NCI-H526 treated with DMSO at 0.1 percent for 48 hours (cell line): ENCODE measurements at places on chromosomes 7 and 10.

GRCh38 chr10:95278061-95278988 lies 12.5 kb downstream of the PDLIM1 start:
- no peak for DNase-seq

DNA sequence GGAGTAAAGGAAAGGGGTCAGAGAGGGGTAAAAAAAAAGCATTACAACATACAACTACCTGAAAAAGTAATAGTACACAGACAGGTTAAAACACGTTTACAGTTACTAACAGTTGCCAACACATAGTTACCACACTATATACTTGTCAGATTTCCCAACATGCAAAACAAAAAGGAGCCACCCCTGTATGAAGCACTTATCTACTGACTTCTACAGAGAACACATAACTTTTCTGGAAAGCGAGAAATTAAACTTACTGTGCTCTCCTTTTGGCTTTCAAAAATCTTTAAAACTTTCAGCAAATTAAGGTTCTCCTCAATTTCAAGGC lies 2.1 kb downstream of the ABI1 start:
- DNase-seq = no peak

GRCh38 chr7:157609932-157610640 lies 273.3 kb downstream of the DNAJB6 start:
- DNase-seq = no peak

GRCh38 chr7:27908534-27909165 lies 168.7 kb downstream of the TAX1BP1 start:
- no peak for DNase-seq

DNA sequence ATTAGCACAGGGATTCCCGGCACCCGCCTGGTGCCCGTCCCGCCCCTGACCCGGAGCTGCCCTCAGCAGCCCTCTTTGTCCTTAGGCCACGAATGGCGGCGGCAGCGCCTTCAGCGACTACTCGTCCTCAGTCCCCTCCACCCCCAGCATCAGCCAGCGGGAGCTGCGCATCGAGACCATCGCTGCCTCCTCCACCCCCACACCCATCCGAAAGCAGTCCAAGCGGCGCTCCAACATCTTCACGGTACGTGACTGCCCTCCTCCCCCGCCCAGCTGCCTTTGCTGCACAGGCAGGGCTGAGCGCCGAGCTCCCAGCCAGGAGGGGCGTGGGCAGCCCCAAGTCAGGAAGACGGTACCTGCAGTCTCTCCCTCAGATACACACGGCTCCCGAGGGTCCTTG lies 33.6 kb downstream of the AGAP3 start:
- no peak for DNase-seq

DNA sequence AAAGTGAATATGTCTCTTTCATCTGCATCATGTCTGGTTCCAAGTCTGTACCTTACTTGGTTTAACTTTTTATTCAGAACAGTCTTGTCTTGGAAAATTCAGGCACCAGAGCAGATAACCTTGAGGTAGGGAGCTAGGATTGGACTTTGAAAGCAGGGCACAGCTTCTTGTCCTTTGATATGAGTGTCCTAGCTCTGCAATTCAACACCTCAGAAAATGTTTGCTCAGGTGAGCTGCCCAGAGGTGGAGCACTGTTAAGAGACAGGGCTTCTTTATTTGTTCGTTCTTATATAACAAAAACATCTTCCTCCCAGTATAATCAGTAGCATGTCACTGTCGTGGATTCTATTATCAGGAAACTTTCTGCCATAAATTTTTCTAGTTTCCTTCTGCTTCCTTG lies 118.3 kb downstream of the LRRC4 start:
- peak; percentile 67 for DNase-seq

GRCh38 chr10:14603534-14604102 lies 171.1 kb downstream of the FAM107B start:
- no peak for DNase-seq

DNA sequence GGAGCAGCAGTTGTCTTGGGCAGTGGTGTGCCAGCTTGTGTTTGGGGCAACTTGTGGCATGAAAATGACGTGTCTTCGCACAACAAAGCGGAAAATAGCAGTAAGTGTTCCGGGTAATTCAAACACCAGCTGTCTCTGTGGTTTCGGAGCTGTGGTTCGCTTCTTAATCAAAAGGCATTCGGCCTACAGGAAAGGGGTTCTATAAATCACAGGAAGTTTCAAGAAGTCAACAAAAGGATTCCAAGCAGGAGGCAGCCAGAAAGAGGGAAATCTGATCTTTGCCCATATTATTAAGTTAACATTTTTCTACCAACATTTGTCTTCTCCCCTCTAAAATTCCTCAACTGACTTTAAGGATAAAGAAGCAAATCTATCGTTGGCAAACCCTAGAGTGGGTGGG lies 353.4 kb downstream of the FGFR2 start:
- no peak for DNase-seq

GRCh38 chr7:78529392-78529791 lies 730.8 kb downstream of the PHTF2 start:
- DNase-seq = no peak

DNA sequence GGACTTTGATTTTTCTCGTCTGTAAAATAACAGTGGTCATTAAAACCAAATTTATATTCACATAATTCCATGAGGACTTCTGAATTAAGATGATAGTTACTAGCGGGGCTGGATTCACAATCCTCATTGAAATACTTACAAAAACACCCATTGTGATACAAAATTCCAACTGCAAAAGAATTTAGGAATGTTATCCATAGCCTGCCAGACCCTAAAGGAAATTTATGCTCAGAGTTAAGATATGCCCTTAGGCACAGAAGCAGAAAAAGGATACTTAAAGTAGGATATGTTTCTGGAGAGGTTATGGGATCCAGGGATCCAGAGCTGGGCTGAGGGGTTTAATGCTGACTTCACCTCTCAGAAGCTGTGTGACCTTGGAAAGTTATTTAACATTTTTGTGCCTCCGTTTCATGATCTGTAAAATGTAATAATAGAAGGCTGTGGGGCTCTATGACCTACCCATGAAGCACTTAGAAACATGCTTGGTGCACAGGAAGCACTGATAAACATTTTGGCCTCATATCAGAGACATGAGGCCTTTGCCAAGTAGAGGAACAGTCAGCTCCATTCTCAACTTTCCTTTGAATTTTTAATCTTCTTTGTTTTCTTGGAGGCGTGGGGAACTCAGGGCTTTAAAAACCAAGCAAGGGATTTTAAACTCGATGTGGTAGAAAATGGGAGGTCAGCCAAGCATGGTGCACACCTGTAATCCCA lies 744.7 kb downstream of the KCNMA1 start:
- DNase-seq = no peak

- DNase-seq = no peak
Observed at GRCh38 chr7:1175597-1175966, 15.6 kb upstream of the ZFAND2A start.

DNA sequence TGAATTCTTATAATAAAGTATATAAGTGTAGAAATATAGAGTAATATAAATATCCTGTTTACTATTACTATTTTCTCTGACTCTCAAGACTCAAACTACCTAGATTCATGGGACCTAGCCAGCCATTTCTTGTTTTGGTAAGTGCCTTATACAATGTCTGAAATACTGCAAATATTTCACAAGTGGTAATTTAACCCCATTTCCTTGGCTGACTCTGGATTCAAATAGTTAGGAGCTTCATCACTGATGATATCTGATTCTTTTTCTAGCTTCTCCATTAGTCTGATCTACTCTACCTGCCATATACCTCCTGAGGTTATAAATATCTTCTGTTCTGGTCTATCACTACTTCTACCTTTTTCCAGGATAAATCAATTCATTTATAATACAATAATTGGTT lies 6.4 kb upstream of the RALA start:
- DNase-seq = no peak

DNA sequence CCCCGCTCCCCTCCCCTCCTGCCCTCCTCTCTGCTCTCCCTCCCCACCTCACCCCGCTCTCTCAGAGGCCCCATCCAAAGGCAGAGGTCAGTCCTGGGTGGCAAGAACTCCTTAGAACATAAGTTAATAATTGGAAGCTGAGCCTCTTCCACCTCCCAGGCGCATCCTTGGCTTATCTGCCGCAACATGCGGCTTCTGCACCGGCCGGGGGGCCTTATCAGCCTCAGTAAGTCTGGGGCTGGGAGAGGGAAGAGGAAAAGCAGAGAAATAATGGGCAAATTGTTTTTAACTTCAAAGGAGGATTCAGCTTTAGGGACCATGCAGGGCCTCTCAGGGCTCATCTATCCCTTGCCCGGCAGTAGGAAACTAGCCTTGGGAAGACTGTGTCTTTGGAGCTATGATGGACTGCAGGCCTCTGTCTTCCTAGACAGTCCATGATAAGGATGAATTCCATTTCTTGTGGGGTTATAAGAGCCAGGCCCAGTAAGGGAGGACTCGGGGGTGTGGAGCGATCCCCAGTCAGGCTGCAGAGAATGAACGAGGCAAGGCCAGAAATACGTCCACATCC lies 411.6 kb downstream of the PLXNA4 start:
- no peak for DNase-seq

GRCh38 chr10:119893074-119893473 lies 544 bp downstream of the SEC23IP start:
- DNase-seq = no peak

DNA sequence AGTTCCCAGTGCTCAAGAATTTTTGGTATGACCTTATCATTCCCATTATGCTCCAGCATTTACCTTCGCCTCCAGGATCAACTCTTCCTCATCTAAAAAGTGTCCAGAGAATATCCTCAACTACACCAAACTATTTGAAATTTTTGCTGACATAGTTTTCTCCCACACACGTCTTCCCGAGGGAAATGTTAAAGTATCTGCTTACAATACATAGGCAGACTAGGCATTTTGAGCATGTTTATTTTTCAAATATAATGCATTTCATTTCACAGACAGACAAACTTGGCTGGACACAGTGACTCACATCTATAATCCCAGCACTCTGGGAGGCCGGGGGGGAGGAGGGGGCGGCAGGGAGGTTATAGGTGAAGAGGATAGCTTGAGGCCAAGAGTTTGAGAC lies 177.1 kb upstream of the TRIM24 start:
- DNase-seq = no peak

GRCh38 chr7:154409703-154410311 lies 357.6 kb downstream of the DPP6 start:
- DNase-seq = no peak

DNA sequence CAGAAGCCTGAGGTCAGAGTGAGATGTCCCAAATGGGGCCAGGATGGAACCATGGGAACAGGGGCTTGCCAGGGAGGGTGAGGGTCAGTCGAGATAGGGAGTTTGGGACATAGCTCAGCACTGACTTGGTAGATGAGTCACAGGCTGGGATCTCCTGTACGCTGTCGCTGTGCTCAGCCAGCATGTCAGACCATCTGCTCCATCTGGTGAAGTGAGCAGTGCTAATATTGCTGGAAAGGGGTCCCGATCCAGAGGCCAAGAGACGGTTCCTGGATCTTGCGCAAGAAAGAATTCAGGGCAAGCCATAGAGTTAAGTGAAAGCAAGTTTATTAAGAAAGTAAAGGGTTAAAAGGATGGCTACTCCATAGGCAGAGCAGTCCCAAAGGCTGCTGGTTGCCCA lies 505.6 kb downstream of the GALNT17 start:
- DNase-seq = no peak

DNA sequence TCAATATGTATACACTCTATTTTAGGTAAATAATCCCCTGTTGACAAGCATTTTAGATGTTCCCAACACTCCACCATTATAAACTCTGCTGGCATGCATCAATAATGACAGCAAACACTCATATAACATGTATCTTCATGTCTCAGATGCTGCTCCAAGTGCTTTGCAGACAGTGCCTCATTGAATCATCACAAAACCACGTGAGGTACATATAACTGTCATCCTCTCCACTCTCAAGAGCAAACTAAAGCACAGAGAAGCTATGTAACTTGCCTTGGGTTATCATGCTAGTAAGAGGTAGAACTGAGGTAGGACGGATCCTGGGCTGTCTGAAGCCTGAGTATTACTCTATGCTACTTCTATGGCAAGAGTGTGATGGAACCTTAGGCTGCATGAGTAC lies 72.5 kb upstream of the GSDME start:
- no peak for DNase-seq

DNA sequence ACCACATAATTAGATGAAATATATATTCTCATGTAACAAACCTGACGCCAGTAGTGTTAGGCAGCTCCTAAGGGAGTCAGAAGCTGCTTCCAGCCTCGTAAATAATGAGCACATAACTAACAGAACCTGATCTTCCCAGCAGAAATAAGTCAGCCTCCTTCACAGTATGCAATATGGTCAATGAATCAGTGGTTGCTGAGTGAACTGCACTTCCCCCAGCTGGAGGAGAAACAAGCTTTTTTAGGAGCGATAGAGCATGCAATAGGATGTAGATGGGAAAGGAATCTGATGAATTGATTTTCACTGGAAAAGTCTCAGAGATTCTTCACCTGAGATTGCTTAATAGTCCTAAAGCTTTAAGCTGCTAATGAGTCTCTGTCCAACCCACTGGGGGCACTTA lies 337.2 kb upstream of the LRGUK start:
- DNase-seq = no peak

DNA sequence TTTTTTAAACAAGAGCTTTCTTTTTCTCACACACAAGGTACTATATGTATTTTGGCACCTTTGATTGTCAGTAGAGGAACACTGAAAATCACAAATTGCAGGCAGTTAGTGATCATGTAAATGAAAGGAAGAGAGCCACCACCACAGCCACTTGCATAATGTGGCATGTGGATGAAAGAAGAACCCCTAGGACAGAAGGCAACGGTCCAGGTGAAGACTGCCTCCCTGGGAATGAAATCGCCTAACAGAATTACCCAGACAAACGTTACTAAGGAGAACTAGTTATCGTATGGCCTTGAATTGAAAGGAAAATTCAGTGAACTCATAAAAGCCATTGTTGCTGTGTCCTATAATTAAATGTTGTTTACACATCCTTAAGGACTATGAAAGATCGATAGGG lies 41.2 kb upstream of the PTPRZ1 start:
- DNase-seq = no peak

DNA sequence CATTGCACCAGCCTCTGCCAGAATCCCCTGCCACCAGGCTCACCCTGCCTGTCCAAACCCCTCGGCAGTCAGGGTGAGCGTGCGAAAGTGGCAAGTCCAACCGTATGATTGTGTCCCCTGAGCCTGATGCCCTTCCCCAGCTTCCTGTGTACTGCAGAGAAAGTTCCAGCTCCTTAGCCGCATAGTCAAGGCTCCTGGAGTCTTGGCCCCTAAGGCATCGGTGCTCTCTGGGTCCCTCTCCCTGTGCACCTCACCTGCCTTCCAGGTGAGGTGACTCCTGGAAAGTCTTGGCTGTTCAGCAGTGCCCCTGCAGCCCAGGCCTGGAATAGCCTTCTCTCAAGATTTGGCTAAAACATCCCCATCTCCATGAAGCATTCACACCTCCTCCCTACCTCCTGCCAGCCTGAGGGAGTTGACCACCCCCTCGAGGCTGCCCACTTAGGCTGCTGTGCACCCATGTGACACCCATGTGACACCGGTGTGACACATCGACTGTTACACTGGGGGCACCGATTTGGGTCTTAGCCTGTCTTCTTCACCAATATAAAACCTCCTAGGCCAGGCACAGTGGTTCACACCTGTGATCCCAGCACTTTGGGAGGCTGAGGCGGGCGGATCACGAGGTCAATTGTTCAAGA lies 56.1 kb upstream of the ELN start:
- DNase-seq = no peak

GRCh38 chr10:16942381-16943078 lies 125.3 kb upstream of the RSU1 start:
- DNase-seq = no peak
